ENCODE measurements at places on chromosomes 1 and 21. TPM values are rescaled to one million over a fixed set of nuclear protein-coding genes. Genes with fewer than 3 reads are reported as not detected.

DNA sequence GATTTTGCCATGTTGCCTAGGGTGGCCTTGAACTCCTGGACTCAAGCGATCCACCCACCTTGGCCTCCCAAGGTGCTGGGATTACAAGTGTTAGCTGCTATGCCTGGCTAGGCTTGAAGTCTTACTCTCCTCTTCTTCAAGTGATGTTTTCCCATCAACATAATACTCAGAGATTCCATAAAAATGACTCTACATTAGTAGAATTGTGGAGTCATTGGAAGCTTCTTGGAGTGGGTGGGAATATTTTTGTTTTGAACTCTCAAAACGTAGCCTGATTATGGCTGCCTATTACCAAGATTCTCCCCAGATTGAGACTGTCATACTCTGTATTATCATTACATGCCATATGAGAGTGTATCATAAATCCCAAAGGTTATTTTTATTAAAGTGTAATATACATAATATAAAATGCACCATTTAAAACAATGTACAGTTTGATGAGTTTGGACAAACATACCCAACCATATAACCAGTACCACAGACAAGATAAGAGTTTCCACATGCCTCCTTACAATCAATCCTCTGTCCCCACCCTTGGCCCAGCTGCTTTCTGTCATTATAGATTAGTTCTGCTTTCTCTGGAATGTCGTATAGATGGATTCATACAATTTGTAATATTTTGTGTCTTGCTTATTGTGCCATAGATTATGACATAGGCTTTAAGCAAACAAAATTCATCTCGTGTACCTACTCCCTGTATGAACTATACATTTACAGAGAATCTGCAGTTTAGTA, 8.0 kb upstream of the DNM3 start:
- DNase-seq = no peak

DNA sequence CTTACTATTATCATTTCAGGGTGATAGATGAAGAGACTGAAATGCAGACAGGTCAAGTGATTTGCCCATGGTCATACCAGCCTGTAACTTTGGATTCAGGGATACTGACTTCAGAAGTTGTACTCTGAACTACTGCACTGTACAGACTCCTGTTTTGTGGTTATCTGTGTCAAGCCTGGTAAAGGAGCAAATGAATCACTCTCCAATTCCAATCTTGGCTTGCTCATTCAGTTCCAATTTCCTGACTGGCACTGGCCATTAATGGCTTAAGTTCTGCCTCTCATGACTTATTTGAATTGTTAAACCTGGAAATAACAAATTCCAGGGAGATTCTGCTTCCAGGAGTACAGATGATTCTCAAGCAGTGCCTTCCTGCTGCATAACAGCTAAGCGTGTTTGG, 45.4 kb upstream of the PLD5 start:
- no peak for DNase-seq

DNA sequence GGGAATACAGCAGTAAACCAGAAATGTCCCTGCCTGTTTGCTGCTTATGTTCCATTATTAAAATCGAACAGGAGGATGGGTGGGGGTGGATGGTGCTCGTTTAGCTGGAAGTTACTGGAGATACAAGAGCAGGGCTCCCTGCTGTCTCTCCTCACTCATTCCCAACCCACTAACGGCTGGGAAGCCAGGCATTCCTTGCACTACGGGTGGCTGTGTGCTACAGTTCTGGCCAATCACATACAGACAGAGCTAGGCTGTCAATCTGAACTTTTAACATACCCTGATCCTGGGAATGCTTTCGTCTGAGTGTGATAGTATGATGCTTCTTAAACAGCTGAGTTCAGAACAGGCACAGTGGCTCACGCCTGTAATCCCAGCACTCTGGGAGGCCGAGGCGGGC, 7.0 kb downstream of the SIPA1L2 start:
- DNase-seq = no peak

- no peak for DNase-seq
Measured at GRCh38 chr1:176656257-176656995, 193.5 kb downstream of the PAPPA2 start.

- DNase-seq = no peak
Measured at GRCh38 chr1:195195423-195196057, 1412.7 kb downstream of the KCNT2 start.

- no peak for DNase-seq
Measured at GRCh38 chr1:29227511-29227910, 3.2 kb downstream of the MECR start.

DNA sequence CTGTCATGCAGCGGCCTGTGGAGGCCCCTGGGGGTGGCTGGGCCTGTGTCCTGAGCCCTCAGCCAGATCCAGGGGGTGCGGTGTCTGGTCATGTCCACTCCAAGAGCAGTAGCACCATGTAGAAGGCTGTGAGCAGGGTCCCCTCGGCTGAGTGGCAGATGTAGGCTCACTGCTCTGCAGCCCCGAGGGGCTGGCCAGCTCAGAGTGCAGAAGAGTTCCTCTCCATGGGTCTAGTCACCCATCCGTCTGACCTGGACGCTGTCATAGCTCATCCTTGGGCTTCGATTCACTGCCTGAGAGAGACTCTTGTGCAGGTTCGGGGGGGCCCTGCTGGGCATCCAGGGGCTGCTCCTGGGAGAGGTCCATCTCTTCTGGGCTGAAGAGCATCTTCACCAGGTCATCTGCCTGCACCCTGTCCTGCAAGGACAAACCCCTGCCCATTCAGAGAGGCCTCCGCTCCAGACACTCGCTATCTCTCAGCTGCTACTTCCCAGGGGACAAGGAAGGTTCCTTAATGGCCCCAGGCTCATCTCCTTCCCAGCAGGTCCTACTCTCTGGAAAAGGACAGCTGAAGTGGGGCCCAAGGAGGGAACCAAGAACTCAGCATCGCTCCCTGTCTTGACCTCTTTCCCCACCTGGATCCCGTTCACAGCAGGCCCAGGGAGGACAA, 6.5 kb upstream of the CLDN19 start:
- DNase-seq = no peak

DNA sequence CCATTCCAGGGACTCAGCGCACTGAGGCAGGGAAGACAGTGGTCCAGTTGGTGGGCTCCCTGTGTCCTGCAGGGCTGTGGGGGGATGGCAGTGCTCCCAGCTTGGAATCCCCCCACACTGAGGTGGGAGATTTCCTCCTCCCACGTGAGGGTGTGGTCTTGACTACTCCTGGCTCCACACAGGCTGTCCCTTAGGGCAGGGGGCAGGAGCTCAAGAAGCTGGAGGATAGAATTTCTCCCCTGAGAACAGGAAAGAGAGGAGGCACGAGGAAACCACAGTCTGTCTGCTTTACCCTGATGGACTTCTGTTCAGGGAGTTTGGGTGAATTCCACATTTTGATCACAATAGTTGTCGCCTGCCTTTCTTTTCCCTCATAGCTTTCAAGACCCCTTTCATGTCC, 62.1 kb downstream of the CACNA1E start:
- no peak for DNase-seq

DNA sequence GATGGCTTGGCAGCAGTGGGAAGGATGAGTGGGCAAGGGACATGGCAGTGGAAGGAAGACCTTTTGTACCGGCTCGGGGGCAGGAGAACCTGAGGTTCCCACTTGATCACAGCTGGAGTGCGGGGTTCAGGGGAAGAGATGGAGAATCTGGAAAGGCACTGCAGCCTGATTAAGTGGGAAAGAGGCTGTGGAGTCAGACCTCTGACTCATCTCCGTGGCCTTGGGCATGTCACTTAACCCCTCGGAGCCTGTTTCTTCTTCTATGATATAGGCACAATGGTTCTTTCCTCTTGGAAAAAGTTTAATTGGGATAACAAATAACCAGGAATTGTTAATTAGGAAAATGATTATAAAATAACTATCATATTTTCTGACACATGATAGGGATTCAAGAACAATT, 13.1 kb upstream of the TMEM61 start:
- DNase-seq = no peak

GRCh38 chr1:96992871-96993270, 271.3 kb downstream of the PTBP2 start:
- DNase-seq = no peak

DNA sequence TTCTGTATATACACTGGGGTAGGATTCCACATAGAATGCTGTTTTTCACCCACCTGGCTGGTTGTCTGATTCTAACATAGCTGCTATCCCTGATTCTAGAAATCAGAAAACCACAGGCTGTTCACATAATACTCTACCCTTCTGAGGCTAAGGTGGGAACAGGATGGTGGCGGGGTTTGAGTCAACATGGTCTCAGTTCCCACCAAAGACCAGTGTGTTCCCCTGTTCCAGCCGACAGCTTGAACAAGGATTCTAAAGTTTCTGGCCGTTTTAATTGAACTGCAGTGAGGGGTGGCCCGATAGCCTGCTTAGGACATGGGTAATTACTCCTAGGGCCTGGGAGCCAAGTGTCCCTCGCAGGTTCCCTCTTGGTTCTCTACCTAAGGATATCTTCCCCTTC, 38.4 kb downstream of the PEX14 start:
- DNase-seq = peak; percentile 26

CLDN19 gene
- not detected for total RNA-seq

ASAP3 gene
- 0.70 TPM for total RNA-seq

CASQ1 gene
- total RNA-seq = not detected

USP24 gene
- total RNA-seq = 155 TPM
